ENCODE measurements at places on chromosomes 2 and 18.
A peak's percentile ranks its signal among the peaks of the same experiment; 100 is the strongest.

- DNase-seq = no peak
Measured at GRCh38 chr2:102839668-102840388, 78.0 kb downstream of the TMEM182 start.

GRCh38 chr2:181646415-181646987, 10.4 kb downstream of the CERKL start:
- DNase-seq = no peak

- DNase-seq = no peak
Measured at GRCh38 chr2:189851174-189851826, 67.0 kb downstream of the PMS1 start.

GRCh38 chr2:237315829-237316225, 98.1 kb downstream of the COL6A3 start:
- no peak for DNase-seq

DNA sequence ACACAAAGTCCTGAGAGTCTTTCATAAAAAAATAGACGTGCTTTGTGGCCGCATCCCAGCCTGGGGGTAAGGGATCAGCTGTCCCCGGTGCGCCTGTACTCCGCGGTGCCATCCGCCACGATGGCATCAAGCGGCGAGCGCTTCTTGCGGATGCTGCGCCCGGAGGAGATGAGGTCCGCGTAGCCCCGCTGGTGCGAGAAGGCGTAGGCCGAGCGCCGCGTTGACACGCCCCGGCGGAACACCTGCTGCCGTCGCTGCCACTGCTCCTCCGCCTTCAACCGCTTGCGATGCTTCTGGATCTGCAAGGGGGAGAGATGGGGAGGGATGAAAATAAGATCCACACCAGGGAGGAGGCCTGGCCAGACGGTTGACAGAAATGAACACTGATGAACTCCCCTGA, 26.8 kb upstream of the NARS1 start:
- DNase-seq = no peak

DNA sequence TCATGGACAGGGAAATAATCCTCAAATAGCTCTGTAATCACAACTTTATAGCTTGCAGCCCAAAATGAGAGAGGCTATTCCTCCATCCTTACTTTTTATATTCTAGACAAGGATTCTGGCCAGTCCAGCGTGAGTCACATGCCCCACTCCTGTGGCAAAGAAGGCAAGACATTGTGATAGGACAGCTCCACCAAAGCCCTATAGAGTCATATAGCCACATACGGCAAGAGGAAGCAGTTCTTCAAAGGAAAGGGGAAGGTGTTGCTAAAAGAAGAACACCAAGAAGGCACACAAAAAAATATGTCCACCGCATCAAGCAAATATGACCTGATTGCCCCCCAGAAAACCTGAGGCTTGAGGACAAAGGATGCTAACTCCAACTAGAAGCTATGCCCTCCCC, 3.4 kb upstream of the GFPT1 start:
- DNase-seq = no peak

DNA sequence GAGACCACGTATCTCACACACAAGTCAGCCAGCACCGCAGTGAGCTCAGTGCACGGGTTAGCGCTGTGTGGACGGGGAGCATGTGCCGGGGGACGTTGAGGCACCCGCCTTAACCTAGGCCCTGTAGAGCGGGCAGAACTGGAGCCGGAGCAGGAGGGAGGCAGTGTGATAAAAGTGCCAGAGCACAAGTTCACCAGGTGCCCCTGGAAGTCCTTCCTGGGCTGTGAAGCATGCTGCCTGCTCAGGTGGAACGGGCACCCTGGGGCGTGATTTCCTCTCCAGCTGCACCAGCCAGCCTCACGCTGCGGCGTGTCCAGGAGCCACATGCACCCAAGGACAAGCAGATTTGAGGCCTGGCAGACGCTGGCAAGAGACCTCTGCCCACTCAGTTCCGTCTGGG, 50.3 kb downstream of the ITGB1BP1 start:
- DNase-seq = no peak

DNA sequence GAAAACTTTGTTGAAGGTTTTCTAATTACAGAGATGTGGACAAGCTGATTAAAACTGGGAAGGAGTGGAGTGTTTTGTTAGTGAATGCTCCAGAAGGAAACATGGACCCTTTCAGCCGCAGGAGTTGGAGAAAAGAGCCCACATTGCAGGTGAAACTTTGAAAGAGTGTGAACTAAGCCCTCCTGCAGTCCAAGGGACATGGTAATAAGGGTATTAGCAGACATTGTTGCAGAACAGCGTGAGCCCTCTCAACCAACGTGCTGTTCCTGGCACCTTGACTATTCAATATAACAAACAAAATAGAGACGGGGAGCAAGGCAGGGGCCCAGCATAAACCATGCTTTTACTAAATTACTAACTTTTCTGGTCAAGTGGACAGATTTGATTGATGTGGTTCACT, 122.7 kb downstream of the EPHA4 start:
- no peak for DNase-seq

GRCh38 chr2:27083410-27084296, 2.9 kb upstream of the KHK start:
- peak; percentile 43 for DNase-seq

- peak; percentile 85 for DNase-seq
Measured at GRCh38 chr2:40716879-40717278, 265.0 kb upstream of the SLC8A1 start.

Data from posterior vena cava (tissue), 2 donors.